Left colon (tissue), 2 donors: ENCODE measurements at places on chromosomes 7 and 10.

- DNase-seq = no peak
These were observed 208.1 kb downstream of the TCF7L2 start for GRCh38 chr10:113158183-113158582.

GRCh38 chr7:48959676-48960075, 35.3 kb downstream of the CDC14C start:
- DNase-seq = no peak

- no peak for DNase-seq
These were observed 34.5 kb downstream of the SNX10 start for GRCh38 chr7:26326211-26326610.

DNA sequence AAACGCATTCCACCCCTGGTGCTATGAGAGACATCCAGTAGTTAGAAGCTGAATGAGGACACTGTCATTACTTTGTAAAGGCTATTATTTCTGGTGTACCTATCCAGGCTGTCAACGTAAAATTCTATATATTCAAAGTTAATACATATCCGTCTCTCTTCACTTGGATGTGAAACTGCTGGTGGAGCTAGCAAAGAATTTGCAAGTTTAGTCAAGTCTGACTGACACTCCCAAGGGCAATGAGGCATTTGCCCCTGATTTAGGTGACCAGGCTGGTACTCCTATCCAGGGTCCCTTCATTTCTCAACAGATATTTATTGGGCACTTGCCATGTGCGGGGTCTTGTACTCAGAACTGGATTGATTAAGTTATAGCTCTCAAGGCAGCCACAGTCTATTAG, 260.1 kb upstream of the CDC14C start:
- no peak for DNase-seq
